ENCODE measurements at places on chromosomes 7 and 10.

- DNase-seq: no peak
Observed at GRCh38 chr10:29835055-29835454, 200.3 kb upstream of the SVIL start.

DNA sequence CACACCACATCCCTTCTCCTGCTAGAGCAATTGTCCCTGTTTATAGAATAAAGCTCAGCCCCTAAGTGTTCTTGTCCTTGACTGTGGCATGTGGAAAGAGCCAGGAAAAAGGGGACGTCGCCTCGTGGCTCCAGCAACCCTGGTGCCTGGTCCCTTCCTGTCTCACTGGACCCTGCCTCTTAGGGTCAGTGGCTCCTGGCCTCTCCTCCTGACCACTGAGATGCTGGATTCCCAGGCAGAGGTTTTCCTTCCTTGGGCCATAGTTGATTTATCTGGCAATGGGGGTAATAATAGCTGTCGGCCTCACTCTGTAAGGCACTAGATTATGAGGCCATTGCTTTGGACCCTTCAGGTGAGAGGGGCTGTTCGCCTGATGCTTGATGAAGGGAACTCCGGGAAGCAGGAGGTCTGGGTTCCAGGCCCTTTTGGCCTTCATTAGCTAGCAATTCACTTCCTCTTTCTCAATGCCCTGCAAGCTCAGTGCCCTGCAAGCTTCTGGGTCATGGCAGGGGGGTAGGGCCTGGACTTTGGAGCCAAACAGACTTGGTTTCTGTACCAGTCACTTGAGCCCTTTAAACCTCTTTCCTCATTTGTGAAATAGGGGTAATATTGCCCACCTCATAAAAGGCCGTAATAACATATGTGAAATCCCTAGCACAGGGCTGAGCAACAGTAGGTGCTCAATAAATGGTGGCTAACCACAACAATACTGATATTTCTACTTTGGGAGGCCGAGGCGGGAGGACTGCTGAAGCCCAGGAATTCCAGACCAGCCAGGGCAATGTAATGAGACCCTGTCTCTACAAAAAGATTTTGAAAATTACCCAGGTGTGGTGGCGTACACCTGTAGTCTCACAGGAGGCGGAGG, 1.1 kb downstream of the ASL start:
- DNase-seq: no peak

DNA sequence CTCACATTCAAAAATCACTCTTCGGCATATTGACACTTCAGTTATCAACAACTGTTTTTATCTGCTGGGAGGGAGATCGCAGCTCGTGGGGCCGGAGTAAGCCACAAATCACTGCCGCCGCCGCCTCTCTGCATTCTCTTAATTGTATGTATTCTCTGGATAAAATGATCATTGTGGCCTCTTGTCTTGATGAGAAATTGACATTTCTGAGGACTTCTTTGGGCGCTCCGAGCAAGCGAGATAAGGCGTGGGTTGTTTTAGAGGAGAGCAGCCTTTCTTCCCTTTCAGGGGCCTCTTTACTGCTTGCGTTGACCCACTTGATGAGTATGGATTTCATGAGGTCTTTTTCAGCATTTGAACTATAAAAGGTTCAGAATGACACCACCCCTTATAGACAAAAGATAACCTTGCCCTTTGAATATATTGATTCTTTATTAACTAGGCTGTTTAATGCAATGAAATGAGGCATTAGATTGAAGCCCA, 130.6 kb downstream of the EBF3 start:
- no peak for DNase-seq

GRCh38 chr10:131946321-131946751, 35.4 kb downstream of the BNIP3 start:
- DNase-seq: peak; percentile 73

GRCh38 chr10:70579234-70580002, 23.1 kb downstream of the PRF1 start:
- no peak for DNase-seq

DNA sequence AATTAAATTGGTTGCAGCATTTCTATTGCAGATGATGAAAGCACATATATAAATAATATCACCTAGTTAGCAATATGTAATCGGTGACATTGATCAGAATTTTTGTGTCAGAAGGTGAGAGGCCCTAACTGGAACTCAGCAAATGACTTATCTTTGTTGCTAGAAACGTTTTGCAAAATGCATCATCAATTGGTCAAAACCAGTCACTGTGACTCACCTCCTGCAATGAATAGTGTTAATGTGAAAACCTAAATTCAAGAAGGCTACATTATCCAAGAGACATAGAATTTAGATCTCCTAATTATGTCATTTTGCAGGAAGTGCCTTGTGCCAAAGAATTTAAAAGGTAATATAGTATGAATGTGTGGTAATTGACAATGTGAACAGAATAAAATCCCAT, 9.8 kb upstream of the PNLIPRP3 start:
- no peak for DNase-seq

DNA sequence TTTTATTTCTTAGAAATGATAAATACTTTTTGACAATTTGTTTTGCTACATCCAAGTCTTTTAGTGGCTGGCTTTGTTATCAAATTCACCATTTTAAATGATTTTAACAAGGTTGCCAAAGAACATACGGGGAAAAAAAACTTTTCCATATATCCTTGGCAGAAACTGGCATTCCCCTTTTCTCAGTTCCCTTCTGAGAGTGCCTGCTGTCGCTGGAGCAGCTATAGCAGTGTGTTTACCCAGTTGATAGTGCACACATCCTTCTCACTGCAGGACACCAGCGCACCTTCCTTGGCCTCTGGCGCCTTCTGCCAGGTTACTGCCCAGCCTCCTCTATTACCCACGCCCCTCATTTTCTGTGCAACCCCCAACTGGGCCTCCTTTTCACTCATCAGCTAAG, 94.1 kb downstream of the ALOX5 start:
- no peak for DNase-seq

GRCh38 chr7:98088109-98088508, 18.6 kb upstream of the LMTK2 start:
- no peak for DNase-seq

- DNase-seq: no peak
Observed at GRCh38 chr7:53062796-53063195, 27.4 kb downstream of the POM121L12 start.

GRCh38 chr7:2477447-2478398, 1.5 kb upstream of the GRIFIN start:
- no peak for DNase-seq

DNA sequence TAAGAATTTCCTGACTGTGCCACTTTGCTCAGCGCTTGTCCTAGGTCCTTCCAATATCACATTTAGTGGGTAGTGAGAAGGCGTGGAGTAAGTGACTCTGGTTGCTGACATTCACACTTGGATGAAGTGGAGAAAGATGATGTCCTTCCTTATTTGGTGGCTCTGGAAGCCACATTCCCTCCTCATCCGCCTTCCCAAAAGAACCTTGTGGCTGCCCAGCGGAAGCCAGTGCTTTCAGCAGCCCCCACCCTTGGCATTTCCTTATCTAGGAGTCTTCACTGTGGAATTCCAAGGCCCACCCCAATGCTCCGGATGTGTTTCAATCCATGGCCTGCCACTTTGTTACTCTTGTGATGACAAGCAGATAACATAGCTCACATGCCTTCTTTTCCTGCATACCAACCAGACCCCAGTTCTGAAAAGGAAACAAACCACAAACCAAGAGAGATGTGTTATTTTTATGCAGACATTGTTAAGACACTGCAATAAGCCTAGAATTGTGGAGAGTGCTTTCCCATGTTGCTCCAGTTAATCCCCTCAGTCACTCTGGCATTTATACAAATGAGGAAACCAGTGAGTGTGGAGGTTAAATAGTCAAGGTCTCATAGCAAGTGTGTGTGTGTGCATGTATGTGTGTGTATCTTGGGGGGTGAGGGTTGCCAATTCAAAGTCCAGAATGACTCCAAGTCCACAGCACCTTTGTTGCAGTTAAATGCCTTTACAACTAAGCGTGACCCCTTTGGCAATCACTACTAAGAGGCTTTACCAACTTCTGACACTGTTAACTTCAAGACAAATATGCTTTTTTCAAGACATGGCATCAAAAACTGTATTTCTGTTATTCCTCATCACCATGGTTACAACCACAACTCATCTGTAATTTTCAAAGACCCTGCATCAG, 10.3 kb upstream of the ANKRD1 start:
- peak; percentile 83 for DNase-seq

DNA sequence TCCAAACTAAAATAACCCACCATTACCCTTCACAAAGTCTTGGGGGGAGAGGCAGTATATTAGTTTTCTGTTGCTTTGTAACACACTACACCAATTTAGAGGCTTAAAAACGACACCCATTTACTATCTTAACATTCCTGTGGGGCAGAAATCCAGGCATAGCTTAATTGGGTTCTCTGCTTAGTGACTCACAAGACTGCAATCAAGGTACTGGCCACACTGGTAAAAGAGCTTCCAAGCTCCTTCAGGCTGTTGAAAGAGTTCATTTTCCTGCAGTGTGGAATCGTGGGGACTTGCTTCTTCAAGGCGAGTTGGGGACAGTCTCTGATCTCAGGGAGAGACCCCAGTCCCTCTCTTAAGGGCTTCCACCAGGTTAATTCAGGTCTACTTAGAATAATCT, 139.1 kb downstream of the XPNPEP1 start:
- no peak for DNase-seq

GRCh38 chr7:11707606-11708193, 124.3 kb downstream of the THSD7A start:
- no peak for DNase-seq

DNA sequence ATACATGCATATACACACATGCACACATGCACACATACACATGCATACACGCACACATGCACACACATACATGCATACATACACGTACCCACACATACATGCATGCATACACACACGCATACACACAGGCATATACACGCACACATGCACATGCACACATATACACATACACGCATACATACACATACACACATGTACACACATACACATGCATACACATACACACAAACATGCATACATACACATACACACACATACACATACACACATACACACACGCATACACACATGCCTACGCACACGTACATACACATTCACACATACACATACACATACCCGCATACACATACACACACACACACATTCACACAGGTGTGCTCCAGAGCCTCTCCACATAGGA, 81.0 kb upstream of the KMT2E start:
- DNase-seq: no peak

DNA sequence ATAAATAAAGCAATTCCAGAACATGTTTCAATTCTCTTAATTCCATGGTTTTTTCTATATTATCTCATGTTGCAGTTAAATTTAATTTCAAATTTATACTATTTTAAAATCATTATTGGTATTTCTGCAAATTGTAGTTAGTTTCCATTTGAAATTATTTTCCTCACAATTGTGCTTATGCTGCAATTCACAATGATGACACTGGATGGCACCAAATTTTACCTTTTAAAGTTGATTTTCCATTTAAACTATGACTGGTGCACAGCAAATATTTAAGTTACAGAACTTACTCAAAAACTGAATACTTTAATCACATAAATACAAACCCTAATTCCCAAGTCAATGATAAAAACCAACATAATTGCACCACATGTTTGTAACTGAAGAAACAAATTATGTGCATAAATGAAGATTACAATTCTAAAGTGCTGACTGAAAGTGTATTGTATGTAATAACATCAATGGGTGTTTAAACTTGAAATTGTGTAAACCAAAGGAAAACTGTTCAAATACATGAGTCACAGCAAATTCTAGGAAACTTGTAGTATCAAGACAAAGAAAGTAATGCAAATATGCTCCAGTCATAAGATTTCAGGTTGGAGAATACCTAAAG, 75.3 kb upstream of the AASS start:
- no peak for DNase-seq

GRCh38 chr10:78777867-78778266, 290.9 kb upstream of the ZMIZ1 start:
- DNase-seq: no peak

- DNase-seq: no peak
Observed at GRCh38 chr10:30743586-30743985, 114.0 kb upstream of the LYZL2 start.

- no peak for DNase-seq
Observed at GRCh38 chr7:92404170-92404614, 43.1 kb upstream of the GATAD1 start.

DNA sequence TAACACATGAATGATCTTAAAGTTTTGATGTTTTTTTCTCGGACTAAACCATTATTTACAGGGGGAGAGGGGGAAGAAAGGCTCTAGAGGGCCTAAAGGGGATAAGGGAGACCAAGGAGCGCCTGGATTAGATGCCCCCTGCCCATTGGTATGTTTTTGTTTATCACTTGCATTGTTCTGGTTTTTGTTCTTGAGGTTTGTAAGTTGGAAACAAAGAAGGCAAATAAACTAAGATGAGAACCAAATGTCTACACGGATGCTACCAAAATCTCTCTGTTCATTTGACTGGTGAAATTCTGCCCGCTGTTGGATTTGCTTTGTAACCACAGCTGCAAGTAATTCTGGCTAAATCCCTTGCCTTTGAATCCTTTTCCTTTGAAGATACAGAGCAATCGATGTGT, 99.8 kb upstream of the MACROH2A2 start:
- no peak for DNase-seq

- no peak for DNase-seq
Observed at GRCh38 chr7:31234836-31235605, 105.5 kb downstream of the NEUROD6 start.

- DNase-seq: no peak
Observed at GRCh38 chr10:46311501-46311951, 24.7 kb downstream of the ANTXRL start.

DNA sequence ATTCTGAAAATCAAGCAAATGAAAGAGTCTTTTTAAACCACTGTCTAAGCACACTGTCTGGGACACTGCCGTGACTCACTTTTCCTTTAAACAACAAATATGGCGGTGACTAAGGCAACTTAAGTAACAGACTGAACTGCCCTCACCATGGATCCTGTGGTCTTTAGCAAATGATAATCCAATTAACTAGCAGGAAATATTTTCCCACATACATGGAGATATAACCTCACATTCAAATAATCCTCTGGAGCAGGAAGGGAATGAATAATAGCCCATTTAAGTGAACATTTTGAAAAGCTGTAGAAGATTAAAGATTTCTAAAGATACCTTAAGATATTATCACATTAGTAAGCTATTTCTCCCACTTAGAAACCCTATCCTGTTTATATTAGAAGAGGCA, 40.3 kb upstream of the LRRC17 start:
- no peak for DNase-seq

DNA sequence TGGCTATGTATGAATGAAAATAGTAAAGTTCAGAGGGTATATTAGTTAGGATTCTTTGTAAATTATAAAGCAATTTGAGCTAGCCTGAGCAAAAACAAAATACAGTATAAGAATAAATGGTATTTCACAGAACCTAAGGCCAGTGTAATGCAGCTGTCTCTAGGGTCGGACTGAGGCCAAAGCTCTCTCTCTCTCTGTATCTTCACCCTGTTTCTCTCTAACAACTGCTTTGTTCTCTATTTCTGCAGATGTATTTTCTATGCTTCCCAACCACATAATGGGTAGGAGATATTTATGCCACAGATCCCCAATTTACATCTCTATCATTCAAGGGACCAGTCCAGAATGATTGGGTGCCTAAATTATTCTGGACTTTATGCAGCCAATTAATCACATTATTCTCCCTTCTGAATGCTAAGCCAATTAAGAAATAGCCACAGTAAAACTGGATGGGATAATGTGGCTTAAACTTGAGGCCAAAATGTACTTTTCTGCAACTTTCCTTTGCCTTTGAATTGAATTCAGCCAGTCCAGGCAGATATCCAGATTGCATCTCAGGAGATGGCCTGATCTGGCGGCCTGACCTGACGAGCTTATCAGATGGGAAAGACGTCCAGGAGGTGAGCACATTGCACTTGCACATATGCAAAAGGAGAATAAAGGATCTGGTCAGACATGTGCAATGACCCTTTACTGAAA, 24.6 kb upstream of the IMMP2L start:
- DNase-seq: no peak
